ENCODE measurements at places on chromosomes 12 and 14.

DNA sequence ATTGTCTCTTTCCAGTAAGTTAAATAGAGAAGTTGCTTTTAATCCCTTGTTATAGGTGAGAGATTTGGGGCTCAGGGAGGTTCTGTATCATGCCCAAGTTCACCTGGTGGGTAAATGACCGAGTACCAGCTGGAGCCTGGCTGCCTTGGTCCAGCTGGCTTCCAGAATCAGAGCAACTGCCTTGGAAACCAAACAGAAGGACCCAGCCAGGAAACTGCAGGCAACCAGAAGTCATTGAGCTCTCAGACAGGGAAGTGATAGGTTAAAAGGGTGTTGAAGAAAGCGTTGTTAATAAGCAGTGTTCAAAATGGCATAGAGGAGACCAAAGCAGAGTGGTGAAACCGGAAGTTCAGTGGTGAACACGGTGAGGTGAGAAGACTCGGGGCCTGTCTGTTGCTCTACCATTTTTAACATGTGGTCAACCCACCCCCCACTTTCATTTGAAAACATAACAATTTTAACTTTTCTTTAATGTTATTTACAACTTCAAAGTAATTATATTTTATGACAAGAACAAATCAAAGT lies 54.9 kb downstream of the PLEKHG7 start:
- H3K4me3 ChIP-seq, result no peak overlapping the region
- H3K27ac ChIP-seq, result no peak overlapping the region
- no peak for ATAC-seq
- no peaks in the 10 kb centered on the region for H3K4me1 ChIP-seq

GRCh38 chr14:42532194-42532593 lies 925.5 kb downstream of the LRFN5 start:
- no peaks in the 10 kb centered on the region for H3K27me3 ChIP-seq
- no peaks in the 10 kb centered on the region for H3K36me3 ChIP-seq
- no peak overlapping the region for H3K4me3 ChIP-seq
- ATAC-seq, result no peak
- H3K4me1 ChIP-seq, result no peaks in the 10 kb centered on the region
- H3K27ac ChIP-seq, result no peak overlapping the region

DNA sequence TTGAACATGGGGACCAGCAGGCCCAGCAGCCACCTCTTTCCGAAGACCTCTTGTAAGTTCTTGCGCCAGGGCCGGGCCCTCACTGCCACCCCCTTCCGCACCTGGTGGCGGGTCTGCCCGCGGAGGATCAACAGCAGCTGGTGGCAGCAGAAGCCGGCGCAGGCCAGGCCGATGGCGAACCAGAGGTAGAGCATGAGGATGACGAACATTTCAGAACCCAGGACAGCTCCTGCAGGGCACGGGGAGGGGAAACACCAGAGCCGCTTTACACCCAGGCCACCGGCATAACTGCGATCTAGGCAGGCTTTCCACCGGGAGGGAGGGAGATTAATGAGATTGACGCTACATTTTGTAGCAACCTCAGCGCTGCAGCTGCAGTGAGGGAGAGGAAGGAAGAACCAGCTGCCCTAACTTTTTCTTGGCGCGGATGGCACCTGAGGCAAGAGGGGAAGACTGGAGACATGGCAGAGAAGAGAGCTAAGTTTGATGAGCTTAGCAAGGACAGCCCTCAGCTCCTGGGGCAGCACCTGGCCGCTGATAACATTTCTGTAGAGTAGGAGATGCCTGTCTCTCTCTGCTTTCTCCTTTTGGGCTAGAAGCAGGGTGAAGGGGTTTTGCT lies 7.8 kb downstream of the ZDHHC22 start:
- no peak for ATAC-seq
- H3K36me3 ChIP-seq, result no peaks in the 10 kb centered on the region
- H3K4me1 ChIP-seq, result no peaks in the 10 kb centered on the region

GRCh38 chr12:14238221-14238792 lies 127.2 kb upstream of the ATF7IP start:
- no peak overlapping the region for H3K27ac ChIP-seq
- H3K27me3 ChIP-seq, result no peaks in the 10 kb centered on the region
- no peak for ATAC-seq
